ENCODE measurements at places on chromosomes 6 and 20.
A peak's percentile ranks its signal among the peaks of the same experiment; 100 is the strongest.

GRCh38 chr20:60297649-60298048 is 339.4 kb downstream of the CDH26 start:
- no peak for DNase-seq

DNA sequence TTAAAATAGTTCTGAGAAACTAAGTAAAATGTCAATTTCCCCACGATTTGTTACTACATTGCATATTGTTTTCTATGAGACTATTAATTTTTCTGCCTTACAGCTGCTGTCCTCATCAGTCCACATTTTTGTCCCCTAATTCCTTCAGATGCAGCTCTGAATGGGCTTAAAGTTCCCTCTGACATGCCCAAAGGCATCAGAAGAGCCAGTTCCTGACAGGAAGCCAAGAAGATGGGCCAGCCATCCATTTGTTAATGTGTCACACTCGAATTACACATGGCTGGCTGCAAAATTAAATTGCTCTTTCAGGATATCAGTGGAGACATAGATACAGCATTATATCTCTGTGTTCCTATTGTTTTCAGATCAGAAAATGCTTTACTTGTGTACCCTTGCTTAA is 1223.0 kb downstream of the EPHA7 start:
- no peak for DNase-seq

- DNase-seq: no peak
These were observed 47.0 kb upstream of the PRND start for GRCh38 chr20:4674672-4675071.

DNA sequence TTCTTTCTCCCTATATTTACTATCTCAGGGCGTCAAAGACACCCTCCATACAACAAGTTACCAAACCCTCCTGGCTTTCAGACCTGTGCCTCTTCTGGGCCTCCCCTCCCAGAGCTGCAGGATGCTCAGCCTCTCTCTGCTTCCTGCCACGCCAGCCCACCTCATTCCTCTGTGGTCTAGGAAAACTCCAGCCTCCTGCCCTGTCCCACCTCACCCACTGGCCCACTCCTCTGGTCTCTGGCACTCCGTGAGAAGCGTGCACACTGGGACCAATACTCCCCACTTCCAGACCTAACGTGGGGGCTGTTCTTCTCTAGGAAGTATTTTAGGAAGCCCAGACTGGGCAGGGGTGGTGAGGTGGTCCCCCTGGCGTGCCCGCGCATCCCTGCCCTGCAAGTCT is 9.7 kb downstream of the AGPAT4 start:
- no peak for DNase-seq

- DNase-seq: no peak
These were observed 37.0 kb upstream of the HINT3 start for GRCh38 chr6:125919618-125920017.

DNA sequence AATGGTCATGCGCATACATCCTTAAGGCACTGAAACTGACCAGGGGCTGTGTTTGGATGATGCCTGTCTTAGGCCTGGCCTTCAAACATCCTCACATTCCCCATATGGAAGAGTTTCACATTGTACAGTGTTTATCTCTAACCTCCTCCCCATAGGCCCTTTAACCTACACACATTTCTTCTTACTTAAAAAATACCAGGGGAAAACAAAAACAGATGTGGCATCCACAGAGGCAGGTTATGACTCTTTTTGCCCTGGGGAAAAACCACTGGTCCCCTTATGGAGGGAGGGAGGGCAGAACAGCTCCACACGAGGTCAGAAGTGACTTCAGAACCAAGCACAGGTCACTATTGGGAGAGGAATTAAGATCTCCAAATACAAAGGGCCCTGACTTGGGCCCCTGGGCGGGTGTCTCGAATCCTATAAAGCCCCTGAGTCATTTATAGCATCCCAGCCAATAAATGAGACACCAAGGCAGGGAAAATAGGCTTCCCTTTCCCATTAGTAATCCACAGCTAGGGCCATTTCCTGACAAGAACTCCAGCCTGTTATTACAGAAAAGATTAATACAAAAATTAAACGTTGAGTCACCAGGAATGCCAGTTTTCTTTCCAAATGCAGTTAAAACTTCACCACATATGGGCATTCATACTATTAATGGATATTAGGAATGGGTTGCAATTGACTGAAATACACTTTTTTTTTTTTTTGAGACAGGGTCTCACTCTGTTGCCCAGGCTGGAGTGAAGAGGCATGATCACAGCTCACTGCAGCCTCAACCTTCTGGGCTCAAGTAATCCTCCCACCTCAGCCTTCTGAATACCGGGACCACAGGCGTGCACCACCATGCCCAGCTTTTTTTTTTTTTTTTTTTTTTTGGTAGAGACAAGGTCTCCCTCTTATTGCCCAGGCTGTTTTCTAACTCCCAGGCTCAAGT is 107.2 kb downstream of the ATP9A start:
- DNase-seq: no peak

DNA sequence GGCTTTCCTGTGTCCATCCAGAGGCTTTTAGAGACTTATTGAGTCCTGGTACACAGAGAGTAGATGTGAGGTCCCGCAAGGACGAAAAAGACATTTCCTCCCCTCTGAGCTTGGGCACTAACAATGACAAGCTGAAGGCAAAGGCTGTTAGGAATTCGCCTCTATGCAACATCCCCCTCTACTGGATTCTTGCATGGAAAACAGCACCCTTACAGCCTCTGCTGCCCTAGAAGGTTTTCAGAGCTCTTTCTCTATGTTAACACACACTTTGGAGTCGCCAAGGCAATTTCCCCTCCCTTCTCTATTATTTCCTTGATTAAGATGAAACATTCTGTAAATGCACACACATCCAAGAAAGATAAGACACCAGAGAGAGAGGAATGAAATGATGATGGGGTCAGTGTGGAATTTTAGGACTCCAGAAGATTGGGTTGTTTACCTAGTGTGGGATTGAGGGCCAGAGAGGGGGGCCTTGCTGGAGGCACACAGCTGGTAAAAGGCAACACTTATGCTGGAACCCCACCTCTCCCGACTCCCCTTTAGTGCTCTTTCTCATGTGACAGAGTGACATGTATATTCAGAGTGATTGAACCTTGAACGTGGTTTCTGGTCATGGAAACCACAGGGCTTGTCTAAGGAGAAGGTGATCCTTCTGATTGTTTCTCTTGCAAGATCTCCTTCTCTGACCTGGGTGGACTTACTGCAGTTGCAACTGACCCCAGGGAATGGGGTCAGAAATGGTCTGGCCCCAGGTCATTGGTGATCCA is 300.7 kb downstream of the CLIC5 start:
- peak; percentile 23 for DNase-seq

GRCh38 chr6:45686841-45687569 is 309.3 kb upstream of the SUPT3H start:
- DNase-seq: no peak

- DNase-seq: no peak
These were observed 371.5 kb downstream of the SYNE1 start for GRCh38 chr6:152265651-152266050.

DNA sequence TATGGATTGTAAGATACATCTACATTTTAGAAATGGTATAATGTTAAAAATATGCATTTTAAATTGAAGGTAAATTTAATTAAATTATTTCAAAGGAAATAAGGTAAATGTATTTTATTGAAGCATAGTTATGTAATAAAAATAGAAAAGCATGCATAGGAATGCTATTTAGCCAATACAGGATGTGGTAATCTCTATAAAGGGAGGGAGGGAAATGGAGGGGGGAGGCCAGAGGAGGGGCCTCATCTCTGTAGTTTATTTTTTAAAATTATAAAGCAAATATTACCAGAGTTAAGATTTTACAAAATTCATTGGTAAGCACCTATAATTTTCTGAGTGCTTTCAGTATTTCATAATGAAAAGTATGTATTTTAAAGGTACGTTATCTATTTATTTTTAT is 27.2 kb downstream of the SLC16A10 start:
- DNase-seq: no peak

All from activated gamma-delta T cell treated with anti-CD3 and anti-CD28 coated beads, Interleukin-2, amount 50 U/mL, for 16 hours (primary cell).